Lower lobe of right lung (tissue), 2 donors: ENCODE measurements at places on chromosomes 2 and 18. TPM values are rescaled to one million over a fixed set of nuclear protein-coding genes. Genes with fewer than 3 reads are reported as not detected.
A peak's percentile ranks its signal among the peaks of the same experiment; 100 is the strongest.

DNA sequence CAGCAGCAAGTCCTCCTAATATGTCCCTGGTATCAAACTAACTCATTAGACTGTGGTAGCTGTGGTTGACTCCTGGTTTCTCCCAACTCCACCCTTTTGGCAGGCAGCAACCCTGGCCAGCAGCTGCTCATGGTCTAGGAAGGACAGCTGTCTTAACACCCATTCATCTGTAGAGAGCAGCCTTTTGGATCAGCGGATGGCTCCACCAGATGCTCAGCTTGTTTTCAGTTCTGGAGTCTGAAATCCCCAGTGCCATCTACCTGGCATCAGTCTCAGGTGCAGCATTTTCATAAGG is 100.5 kb downstream of the SPOPL start:
- no peak overlapping the region for H3K4me3 ChIP-seq
- H3K4me1 ChIP-seq, result no peaks in the 10 kb centered on the region
- H3K27ac ChIP-seq, result no peak overlapping the region
- DNase-seq, result no peak

DNA sequence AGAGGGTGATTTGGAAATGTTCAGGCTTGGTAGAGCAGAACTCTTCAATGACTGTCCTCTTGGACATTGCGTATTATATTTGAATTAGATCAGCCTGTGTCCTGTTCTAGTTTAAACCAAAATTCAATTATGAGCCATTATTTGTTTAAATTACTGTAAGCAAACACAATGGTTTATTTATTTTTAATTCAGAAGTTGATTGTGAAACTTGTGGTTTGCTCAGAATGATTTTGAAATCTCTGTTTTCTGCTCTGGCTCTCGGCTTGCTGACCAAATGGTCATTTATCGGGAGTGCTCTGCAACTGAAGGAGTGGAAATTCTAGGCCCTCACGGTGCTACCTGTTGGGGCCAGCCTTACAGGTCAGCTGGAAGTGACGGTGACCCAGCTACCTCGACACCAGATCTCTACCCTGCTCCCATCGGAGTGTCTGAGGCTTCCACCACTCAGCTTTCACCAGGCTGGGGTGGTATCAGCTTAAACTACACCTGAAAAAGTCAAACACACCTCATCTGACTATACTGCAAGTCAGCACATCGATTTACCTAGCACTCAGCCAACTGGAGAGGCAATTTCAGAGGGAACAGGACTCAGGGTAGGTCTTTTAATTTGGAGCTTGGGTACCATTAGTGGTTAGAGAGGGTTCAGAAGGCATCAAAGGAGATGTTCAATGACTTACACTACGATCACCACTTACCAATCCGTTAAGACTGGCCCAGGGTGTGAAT is 36.8 kb upstream of the GPD2 start:
- H3K27ac ChIP-seq, result peak overlapping the region; percentile 89
- peak; percentile 55 for DNase-seq
- H3K27me3 ChIP-seq, result no peaks in the 10 kb centered on the region
- H3K4me3 ChIP-seq, result peak overlapping the region; percentile 70
- H3K4me1 ChIP-seq, result peaks cover 12% of the 10 kb centered on the region

DNA sequence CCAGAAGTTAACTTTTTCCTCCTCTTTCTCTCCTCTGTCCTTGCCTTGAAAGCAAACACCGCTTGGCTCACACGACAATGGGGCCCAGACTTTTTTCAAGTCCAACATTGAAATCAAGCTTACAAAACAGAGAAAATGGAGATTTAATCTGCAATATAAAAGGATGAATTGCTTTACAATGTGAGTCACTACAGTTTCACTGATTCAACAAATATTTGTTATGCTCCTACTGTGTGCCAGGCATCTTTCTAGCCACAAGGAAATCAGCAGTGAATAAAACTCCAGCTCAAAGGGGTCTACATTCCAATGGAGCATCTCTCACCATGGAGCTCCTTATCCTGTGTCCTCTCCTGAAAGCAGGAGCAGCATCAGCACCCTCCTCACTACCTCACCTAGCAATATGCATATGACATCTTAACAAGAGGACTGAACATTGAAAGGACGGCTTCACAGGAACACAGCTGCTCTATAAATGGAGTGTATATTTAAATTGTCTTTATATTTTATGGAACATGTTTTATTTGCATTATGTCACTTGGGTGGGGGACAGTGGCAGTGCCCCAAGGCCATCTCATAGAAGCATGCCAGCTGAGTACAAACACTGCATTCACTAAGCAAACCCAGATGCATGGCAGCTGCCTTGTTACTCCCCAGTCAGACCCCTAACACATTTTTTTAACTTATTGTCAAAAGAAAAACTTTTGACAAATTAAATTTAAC is 39.5 kb downstream of the PKDCC start:
- no peak for DNase-seq
- no peaks in the 10 kb centered on the region for H3K36me3 ChIP-seq
- no peaks in the 10 kb centered on the region for H3K27me3 ChIP-seq

- H3K4me1 ChIP-seq, result no peaks in the 10 kb centered on the region
- H3K4me3 ChIP-seq, result no peak overlapping the region
- no peaks in the 10 kb centered on the region for H3K27me3 ChIP-seq
These were observed 662.6 kb upstream of the ACVR2A start for GRCh38 chr2:147182260-147182659.

DNA sequence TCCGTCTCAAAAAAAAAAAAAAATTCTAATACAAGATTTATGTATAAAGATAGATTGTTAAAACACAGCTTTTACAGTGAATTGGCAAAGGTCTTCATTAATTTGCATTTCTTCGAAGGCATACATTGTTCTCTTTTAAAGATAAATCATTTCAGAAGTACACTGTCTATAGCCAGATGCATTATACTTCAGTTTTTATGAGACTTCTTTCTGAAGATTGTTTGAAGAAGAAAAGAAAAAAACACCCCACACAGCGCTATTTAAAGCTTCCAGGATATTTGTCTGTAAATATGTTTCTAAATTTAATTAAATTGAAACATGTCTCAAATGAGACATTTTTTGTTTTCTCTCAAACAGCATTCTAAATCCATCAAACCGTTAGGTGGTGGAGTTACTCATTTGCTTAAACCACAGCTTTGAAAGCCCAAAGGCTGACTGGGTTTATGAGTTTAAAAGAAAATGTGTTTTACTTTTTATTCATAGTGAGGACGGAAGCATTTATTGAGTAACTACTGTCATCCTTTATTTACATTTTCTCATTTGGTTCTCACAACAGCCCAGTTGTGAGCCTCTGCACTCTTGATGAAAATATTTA is 42.4 kb upstream of the C1GALT1C1L start:
- H3K4me3 ChIP-seq, result no peak overlapping the region
- no peaks in the 10 kb centered on the region for H3K27me3 ChIP-seq
- no peak overlapping the region for H3K27ac ChIP-seq
- H3K4me1 ChIP-seq, result no peaks in the 10 kb centered on the region

- DNase-seq, result no peak
- H3K4me1 ChIP-seq, result no peaks in the 10 kb centered on the region
- H3K27ac ChIP-seq, result no peak overlapping the region
These were observed 43.0 kb downstream of the NDUFAF7 start for GRCh38 chr2:37274359-37274965.

GRCh38 chr2:218378053-218378452 is 4.0 kb upstream of the SLC11A1 start:
- H3K27ac ChIP-seq, result no peak overlapping the region
- no peaks in the 10 kb centered on the region for H3K36me3 ChIP-seq

Gene AGAP1
- 36.2 TPM for total RNA-seq

- peak overlapping the region; percentile 23 for H3K4me3 ChIP-seq
- peak overlapping the region; percentile 54 for H3K27ac ChIP-seq
- DNase-seq, result no peak
- peaks cover 4% of the 10 kb centered on the region for H3K36me3 ChIP-seq
These were observed 92.1 kb downstream of the DYM start for GRCh38 chr18:49368161-49368875.

Gene RGPD3
- 0.21 TPM for total RNA-seq
